ENCODE measurements at places on chromosomes 12 and 14. TPM values are rescaled to one million over a fixed set of nuclear protein-coding genes. Genes with fewer than 3 reads are reported as not detected.

C14orf132 gene
- total RNA-seq, result 76.4 TPM

NRXN3 gene
- total RNA-seq, result 192 TPM

CLEC1A gene
- 4.7 TPM for total RNA-seq

DNA sequence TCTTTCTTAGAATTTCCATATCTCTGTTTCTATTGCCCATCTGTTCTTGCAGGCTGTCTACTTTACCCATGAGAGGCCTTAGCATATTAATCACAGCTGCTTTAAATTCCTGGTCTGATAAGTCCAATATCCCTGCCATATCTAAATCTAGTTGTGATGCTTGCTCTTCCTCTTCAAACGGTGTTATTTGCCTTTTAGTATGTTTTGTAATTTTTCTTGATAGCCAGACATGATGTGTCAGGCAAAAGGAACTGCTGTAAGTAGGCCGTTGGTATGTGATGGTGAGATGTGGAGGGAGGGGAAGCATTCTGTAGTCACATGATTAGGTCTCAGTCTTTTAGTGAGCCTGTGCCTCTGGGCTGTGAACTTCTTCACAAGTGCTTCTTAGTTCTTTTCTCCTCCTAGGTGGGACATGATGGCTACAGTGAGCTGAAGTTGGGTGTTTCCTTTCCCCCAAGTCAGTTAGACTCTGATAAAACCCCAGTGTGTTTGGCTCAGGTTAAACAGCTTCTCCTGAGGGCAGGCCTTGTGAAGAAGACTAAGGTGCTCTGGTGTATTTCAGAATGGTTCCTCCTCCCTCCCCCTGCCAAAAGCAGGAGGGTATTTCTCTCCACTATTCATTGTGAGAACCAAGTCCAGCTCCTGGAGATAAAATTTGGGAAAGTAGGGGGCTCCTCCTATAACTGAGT is 195.9 kb upstream of the PARP11 start:
- ATAC-seq, result no peak

CLEC4E gene
- total RNA-seq, result 1.6 TPM

Measured in gastroesophageal sphincter (tissue), 4 donors.